ENCODE measurements at places on chromosomes 6 and 20.

DNA sequence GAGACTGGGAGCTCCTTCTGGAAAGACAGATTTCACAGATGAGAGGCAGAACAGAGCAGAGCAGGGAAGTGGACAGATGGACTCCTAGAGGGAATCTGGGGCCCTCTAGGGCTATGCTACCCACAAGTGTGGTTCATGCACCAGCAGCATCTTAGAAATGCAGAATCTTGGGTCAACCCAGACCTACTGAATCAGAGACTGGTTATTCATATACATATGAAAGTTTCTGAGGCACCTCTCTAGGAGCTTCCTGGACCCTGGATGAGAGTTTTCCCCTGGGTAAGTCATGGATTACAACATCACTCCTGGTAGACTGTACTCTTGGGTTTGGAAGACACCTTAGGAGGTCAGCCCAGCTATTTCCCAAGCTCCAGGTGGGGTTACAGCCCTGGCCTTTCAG, 55.4 kb upstream of the SAYSD1 start:
- DNase-seq = no peak

DNA sequence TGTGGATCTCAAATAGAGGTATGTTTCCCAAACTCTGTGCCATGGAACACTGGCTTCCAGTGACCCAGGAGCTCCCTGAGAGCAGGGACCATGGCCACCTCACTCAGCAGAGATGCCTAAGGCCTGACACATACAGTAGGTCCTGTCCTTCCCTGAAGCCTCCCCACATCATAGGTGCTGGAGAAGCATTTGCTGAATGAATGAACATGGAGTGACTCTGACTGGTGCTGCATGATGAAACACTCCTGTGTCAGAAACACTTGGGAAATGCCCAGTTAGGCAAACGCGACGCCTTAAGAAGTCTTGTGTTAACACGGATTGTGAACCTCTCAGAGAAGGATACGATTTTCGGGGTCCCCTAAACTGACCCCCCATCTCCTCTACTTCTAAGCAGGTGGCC, 14.3 kb downstream of the SLA2 start:
- peak; percentile 21 for DNase-seq

DNA sequence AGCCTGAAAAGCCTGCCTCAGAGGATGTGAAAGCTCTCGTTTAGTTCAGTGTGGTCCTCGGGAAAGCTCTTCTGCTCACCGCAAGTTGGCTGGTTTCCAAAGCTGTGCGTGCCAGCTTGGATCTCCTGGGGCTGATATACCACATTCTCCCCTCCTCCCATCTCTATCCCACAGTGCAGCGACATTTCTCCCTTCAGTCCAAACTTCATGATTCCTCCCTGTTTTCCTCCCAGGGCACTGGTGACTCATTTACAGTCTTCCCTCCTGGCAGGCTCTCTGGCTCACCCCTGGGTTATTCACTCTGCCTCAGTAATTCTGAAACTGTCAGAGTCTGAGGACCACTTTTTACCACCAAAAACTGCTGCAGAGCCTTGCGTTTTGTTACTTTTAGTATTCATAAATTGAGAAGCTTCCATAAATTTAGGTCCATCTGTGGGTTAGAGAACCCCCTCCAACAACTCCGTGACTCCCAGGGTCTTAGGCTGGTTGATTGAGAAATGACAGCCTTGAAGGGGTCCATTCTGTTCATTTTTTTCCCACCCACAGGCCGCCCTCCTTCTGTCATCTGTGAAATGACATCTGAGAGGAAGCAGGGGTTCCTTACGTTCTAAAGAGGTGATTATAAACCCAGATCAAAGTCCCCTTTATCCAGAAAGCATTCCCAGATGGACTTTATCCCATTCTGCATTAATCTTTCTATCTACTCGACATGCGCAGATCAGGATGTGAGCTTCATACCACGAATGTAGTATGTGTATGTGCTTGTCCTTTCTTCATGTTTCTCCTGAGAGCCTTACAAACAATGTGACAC, 6.1 kb downstream of the TRIM10 start:
- DNase-seq = peak; percentile 91

DNA sequence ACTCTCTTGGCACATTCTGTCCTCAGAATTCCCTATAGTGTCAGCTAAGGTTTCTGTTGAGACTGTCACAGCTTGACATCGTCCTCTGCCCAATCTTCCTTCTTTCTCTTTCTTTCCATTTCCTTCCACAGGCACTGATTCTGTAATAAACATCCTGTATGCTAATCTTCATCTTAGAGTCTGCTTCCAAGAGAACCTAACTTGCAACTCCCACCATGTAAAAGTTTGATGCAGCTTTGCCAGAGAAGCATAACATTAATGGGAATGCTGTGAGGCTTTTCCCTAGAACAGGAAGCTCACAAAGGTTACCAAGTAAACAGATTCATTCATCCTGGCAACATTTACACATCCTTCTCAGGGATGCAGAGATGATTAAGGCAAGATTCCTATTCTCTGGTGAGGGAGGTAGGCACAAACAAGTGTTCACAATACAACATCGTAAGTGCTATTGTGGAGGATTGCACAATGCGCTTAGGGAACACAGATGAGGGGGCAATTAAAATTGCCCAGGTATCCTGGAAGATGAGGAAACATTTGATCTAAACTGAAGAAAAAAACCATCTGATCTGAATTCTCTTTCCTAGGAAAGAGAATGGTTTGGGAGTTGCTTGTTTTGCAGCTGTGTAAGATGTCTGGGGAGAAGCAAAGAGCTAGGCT, 74.7 kb downstream of the GRM1 start:
- DNase-seq = no peak

- DNase-seq = no peak
Observed at GRCh38 chr20:37630993-37631392, 62.8 kb upstream of the CTNNBL1 start.

GRCh38 chr20:17298751-17299150, 71.9 kb downstream of the PCSK2 start:
- no peak for DNase-seq

DNA sequence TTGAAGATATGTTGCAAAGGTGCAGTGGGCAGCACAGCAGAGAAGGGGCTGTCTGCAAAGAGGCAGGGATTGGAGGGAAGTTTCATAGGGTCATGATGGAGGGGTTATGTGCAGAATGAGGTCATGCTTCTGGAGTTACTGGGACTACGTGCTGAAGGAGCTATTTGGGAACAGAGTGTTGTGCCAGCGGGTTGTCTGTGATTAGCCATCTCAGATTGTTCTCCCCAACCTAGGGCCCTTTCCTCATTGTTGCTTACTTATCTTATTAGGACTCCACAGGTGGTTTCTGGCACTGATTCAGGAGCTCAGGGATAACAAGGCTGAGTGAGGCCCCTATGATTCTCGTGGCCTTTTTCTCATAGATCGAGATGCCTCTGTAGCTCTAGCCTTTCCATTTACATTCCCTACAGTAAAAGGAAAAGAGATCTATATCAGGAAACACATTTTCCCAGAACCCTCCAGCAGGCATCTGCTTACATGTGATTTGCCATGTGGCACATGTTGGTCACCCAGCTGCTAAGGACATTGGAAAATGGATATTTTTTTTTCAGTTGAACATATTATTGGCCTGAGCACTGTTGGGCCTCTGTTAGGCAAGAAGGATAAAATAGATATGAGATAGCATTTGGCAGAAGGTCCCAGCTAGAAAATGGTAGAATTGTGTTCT, 429.6 kb upstream of the PLCB4 start:
- no peak for DNase-seq

DNA sequence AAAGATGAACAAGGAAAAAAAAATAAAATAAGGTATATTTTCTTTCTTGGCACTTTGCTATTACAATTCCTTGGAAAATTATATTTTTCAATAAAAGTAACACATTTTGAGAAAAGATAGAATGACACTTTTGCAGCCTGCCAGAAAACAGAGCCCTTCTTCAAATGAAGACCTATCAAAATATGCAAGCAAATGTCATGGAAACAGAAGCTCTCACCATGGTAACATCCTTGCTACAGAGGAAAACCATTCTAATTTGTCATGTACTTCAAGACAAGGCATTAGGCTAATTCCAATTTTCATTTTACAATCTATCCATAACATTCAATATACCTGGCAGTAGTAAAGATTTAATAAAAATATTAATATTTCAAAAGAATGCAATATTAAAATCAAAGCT, 177.9 kb downstream of the RNGTT start:
- DNase-seq = peak; percentile 17

- DNase-seq = no peak
Observed at GRCh38 chr6:69064226-69064625, 429.1 kb downstream of the ADGRB3 start.

GRCh38 chr6:135423649-135424128, 73.9 kb downstream of the AHI1 start:
- DNase-seq = peak; percentile 56

GRCh38 chr6:116528133-116528532, 16.7 kb downstream of the CALHM5 start:
- no peak for DNase-seq

DNA sequence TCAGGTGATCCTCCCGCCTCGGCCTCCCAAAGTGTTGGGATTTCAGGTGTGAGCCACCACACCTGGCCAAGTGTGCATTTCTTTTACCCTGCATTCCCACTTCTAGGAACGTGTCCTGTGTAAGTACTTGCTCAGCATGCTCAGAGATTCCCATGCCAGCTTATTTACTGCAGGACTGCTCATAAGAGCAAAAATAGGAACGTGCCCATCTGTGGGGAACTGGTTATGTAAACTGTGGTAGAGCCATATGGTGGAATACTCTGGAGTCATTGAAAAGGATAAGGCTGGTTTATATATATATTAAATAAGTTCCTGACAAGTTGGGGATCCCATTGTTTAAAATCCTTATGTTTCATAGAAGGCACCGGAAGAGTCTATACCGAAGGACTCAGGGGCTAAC, 38.2 kb upstream of the FANCE start:
- no peak for DNase-seq

- DNase-seq = peak; percentile 64
Observed at GRCh38 chr6:105591053-105591452, 188.2 kb upstream of the PREP start.

DNA sequence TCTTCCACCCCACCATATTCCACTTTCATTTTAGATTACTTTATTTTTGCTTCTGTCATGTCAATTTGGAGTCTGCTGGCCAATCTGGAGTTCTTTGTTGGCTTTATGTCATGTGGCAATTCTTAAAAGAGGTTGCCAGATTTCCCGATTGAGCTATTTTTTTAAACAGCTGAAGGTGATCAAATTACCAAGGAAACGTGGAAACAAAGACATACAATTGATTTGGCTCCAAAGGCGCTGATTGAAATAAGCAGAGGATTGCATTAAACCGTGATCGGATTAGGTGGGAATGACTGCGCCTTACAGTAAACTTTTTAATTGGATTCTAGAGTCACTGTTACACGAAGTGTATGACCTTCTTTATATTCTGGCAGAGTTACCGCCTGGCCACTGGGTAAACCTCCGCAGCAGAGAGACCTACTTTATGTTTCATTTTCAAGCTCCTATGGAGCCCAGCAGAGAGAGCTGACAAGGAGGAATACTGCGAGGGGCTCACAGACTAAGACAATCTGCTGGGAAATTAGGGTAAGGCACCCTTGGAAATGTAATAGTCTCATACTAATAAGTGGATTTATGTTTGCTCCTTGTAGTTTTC, 37.9 kb downstream of the SIM1 start:
- DNase-seq = peak; percentile 31

GRCh38 chr6:170010665-170011203, 259.3 kb downstream of the ERMARD start:
- DNase-seq = no peak

- no peak for DNase-seq
Observed at GRCh38 chr6:160260803-160261450, 2.3 kb upstream of the SLC22A2 start.

DNA sequence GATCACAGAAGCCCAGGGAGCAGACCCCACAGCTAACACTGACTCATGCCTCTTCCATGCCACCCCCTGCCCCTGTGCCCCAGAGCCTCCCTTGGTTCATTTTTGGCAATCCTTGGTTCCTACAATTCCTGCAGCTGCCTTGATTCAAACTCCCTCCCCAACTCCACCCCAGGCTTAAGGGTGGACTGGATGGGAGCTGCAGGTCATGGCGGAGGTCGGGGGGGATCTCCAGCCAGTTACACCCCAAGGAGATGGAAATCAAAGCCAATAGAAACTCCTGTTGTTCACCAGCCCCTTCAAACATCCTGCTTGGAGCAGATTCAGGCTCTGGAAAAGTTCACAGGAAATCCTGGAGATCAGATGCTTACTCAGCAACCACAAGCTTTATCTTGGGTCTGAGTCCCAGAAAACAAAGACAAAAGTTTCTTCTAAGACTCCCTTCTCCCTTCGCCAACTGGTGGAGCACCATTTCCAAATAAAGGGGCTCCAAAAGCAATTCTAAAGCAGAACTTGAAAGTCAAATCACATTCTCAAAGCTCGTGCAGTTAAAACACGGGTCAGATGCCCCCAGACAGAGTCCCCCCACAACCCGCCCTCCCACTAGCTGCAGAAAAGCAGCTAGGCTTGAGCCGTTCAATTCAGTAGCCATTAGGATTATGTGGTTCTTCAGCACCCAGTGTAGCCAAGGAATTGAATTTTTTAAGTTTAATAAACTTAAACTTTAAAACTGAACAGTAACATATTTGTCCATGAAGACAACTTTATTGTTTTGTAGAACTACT, 149.5 kb downstream of the ANKRD60 start:
- DNase-seq = peak; percentile 72

GRCh38 chr20:36988494-36988966, 37.0 kb upstream of the SAMHD1 start:
- peak; percentile 23 for DNase-seq

DNA sequence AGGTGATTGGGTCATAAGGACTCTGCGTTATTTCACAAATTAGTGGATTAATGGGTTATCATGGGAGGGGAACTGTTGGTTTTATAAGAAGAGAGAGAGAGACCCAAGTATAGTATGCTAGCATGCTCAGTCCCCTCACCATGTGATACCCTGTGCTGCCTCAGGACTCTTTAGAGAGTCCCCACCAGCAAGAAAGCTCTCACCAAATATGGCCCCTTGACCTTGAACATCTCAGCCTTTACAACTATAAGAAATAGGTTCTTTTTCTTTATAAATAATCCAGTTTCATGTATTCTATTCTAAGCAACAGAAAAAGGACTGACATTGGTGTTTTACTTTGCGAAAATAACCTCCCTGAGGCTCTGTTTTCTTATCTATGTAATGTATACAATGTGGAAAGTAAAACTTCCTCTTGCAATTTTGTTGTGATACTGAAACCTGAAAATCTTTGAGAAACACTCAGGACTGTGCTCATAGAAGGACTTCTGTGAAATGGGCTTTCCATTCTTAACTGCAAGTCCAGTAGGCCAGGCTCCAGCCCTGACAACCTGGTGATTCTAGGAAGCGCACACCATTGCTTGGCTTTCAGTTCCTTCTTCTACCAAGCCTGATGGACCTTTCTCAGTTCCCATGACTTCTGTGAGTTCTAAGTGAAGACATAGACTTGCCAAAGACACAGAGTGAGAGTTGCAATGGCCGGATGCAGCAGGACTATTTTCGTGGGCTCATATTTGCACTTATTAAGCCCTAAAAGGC, 21.9 kb downstream of the SIRPD start:
- DNase-seq = no peak

DNA sequence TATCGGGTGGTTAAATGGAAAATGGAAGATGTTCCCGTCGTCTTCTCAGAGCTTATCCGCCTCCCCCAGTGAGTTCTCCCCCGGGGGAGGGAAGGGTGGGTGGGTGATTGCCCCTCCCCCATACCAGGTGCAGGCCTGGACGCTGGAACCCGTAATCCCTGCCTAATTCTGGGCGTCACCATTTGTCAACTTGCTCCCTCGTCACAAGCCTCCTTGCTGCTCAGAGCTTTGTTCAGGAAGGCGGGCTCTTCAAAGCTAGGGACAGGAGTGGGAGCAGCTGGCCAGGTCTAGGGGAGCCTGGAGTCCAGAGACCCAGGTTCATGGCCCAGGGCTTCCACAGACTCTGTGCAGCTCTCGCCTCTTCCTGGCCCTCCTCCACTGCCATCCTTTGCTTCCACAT, 25.6 kb downstream of the CDH22 start:
- no peak for DNase-seq

- no peak for DNase-seq
Observed at GRCh38 chr6:14386668-14387067, 269.1 kb downstream of the CD83 start.
